Glomerular endothelial cell (primary cell): ENCODE measurements at places on chromosomes 4 and X. TPM values are rescaled to one million over a fixed set of nuclear protein-coding genes. Genes with fewer than 3 reads are reported as not detected.

NRK gene
- 0.93 and 4.8 TPM in 2 replicates for total RNA-seq

TKTL1 gene
- not detected in 2 replicates for total RNA-seq

BTC gene
- 0.12 and 0.39 TPM in 2 replicates for total RNA-seq

DACH2 gene
- not detected in 2 replicates for total RNA-seq

PAGE1 gene
- not detected in 2 replicates for total RNA-seq

PAK3 gene
- total RNA-seq, result 0.53 and 1.3 TPM in 2 replicates

CXCL10 gene
- 2.7 and 12.7 TPM in 2 replicates for total RNA-seq

C4orf36 gene
- total RNA-seq, result not detected in 2 replicates

NAA11 gene
- not detected in 2 replicates for total RNA-seq

SRD5A3 gene
- 16.9 and 18.6 TPM in 2 replicates for total RNA-seq

APOOL gene
- 8.7 and 9.3 TPM in 2 replicates for total RNA-seq

GYPE gene
- total RNA-seq, result 0.29 TPM in 1 of 2 replicates, not detected in the other

TEX13A gene
- not detected in 2 replicates for total RNA-seq

TSPAN7 gene
- 4.7 and 13.5 TPM in 2 replicates for total RNA-seq

GRCh38 chrX:94551831-94552230 lies 877.8 kb downstream of the FAM133A start:
- DNase-seq, result no peak

DNA sequence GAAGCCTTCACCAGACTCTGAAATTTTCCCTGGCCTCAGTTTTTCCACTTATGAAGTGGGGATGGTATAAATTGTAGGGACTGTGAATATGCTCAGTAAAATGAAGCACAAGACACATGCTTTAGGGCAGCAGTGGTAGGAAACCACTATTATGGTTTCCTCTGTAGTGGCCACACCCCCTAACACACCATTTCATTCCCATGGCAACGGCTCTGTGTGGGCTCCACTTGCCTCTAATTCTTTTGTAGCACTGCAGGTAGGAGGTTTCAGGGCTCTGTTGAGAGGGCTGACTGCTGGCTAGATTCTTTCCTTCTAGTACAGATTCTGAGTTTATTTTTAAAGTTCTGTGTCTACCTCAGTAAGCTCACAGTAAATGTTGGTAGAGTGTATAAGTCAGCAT lies 3.5 kb upstream of the VMA21 start:
- no peak for DNase-seq

DNA sequence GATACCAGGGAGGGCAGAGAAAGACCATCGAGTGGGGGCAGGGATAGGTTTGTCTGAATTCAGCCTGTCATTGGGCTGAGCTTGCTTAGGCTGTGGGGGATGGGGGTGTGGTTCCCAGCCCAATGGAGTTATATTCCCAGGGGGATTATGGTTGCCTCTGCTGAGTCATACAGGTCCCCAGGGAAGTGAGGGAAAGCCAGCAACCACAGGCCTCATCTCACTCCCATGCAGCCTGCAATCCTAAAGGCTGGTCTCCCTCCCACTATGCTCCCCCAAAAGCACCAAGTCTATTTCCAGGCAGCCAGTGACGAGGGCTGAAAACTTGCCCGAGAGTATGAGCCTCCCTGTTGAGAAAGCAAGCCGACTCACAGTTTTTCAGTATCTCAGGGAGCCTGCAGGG lies 39.3 kb downstream of the AFM start:
- DNase-seq, result no peak

GRCh38 chr4:145281951-145282350 lies 101.6 kb upstream of the OTUD4 start:
- no peak for DNase-seq

GRCh38 chr4:108155373-108155772 lies 13.4 kb downstream of the LEF1 start:
- DNase-seq, result no peak

DNA sequence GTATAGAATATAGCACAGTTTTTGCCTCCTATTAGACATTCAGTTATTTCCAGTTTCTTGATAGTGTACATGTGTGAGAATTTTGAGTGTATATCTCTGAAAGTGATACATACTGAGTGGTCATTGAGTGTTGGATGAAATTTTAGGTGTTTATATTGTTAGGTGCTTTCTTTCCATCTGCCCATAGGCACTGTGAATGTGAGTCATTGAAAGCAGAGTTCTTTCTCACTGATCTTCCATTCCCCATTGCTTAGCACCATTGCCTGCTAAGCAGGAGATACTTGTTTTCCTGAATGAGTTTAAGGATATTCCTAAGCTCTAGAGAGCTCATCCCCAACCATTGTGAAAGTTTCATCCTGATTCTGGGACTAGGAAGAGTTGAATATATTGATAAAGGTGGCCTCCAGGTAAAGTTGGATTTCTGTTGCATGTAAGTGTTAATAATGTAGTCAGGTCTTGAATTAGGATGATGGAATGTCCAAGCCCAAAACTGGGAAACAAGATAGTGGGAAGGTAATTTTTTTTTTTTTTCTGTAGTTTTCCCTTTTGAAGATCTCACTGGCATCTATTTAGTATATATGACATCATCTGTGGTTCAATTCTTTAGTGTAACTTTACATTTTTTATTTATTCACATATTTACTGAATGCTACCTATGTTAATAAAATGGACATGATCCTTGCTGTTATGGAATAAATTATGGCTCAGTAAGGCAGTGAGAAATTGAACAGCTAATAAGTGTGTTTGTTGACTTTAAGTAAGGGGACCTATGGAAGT lies 22.1 kb downstream of the UBE2K start:
- DNase-seq, result no peak

DNA sequence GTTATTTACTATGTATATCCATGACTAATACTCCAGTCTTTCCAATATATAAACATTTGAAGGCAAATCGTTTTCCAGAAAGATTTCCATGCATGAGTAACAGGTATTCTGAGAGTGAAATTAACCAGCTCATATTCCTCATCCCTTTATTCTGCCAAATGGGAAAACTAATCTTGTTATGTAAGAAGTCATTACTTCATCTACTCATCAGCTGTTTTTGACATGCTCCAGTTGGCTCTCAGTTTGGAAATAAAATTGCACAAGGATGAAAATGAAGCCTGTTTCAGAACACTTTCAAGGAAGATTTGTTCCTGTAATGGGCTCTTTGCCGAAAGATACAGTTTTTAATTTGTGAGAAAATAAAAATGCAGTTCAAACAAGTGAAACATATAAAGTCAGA lies 121.9 kb downstream of the KCTD8 start:
- DNase-seq, result no peak

- DNase-seq, result no peak
Observed at GRCh38 chr4:28427306-28428085, 1566.9 kb downstream of the STIM2 start.

- no peak for DNase-seq
Observed at GRCh38 chrX:25941087-25941486, 197.1 kb upstream of the MAGEB18 start.

DNA sequence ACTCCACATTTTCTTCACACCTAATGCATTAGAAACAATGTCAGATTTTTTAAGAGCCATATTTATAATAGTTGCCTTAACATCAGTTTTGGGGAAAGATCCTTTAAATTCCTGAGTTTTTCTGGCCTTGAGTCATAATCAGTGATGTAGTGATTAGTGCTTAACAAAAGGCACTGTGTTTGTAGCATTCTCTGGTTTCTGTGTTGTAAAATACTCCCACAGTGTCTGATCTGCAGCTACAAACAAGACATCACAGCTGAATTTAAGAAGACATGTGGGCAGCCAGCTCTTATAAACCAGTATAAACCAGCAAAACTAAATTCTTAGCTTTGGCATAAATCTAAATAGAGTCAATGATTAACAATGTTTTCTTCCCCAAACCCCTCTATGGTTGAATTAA lies 233.8 kb downstream of the FSTL5 start:
- no peak for DNase-seq

- DNase-seq, result no peak
Observed at GRCh38 chrX:7414753-7415152, 266.8 kb upstream of the PUDP start.

- DNase-seq, result no peak
Observed at GRCh38 chr4:101136373-101137370, 210.7 kb downstream of the PPP3CA start.

GRCh38 chr4:2714061-2714770 lies 41.9 kb downstream of the TNIP2 start:
- peak; percentile 92 for DNase-seq

DNA sequence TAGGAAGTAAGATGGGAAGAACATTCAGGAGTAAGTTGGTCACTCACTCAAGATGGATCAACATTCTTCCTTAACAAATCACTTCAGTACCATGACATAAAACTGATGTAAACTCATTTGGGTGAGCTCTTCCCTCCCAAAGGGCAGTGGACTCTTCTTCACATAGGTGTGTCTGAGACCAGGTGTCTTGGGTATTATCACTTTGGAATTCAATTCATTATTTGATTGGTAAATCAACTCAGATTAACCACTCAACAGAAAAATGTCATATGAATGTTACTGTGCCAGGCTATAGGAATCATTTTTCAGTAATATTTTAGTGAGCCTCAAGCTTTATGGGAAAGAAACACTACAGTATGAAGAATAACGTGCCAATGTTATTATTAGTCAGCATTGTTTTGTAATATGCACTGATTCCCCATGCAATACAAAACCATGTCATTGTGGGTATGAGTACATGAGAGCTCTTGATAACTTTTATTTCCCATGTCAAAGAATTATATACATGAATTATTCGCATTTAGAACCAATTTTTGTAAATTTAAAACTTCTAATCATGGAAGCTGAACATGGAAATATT lies 58.6 kb upstream of the ETNPPL start:
- no peak for DNase-seq

GRCh38 chr4:123843137-123843536 lies 446.5 kb downstream of the SPRY1 start:
- DNase-seq, result no peak

DNA sequence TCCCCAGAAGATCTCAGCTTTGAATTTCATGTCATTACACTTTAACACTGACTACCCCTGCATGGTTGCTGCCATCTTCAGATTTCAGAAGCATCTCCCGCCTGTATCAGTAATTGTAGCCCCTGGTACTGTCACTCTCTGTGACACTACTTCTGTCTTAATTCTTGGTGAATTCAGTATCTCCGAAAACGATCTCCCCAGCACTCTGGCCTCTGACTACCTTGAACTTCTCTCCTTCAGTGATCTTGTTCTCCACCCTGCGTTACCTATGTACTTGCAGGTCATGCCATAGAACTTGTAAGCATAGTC lies 53.8 kb upstream of the ABCG2 start:
- no peak for DNase-seq

GRCh38 chr4:150082241-150082640 lies 4.0 kb downstream of the DCLK2 start:
- DNase-seq, result no peak

GRCh38 chr4:6974138-6974848 lies 64.7 kb downstream of the TBC1D14 start:
- no peak for DNase-seq

DNA sequence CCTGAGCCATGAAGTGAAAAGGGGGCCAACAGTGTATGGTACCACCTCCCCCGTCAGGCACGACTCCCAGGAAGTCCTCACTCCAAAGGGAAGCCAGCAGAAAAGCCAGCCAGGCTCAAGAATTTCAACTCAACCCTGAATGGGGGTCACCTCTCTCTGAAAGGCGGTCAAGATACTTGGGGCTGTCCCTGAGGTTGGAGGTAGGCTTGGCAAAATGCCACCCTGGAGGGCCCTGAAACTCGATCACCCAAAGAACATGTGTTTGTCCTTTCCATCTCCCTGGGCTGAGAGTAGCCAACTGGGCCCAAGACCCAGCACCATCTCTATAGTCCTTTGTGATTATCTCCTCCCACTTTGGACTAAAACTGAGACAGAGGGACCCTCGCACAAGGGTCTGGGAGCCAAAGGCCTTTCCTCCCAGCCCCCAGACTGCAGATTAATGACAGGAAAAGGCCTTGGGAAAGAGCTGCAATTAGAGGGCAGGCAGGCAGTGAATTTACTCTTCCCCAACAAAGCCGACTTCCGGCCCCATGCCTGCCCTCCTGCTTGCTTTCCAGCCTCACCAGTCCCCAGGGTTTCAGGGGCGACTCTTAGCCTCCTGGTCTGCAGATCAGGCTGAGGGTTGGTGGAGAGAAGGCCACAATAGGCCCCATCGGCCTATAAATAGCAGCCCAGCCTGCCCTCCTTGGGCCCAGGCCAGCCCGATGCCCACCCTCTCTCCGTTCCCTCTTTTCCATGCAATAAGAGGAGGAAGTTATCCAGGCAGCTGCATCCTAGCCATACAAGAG lies 5.6 kb downstream of the SASH3 start:
- DNase-seq, result no peak
